Gastroesophageal sphincter (tissue), 4 donors: ENCODE measurements at places on chromosomes 2 and 18. TPM values are rescaled to one million over a fixed set of nuclear protein-coding genes. Genes with fewer than 3 reads are reported as not detected.

GRCh38 chr2:58594175-58594574, 353.1 kb upstream of the FANCL start:
- no peak overlapping the region for H3K27ac ChIP-seq
- no peaks in the 10 kb centered on the region for H3K4me1 ChIP-seq
- no peak for ATAC-seq
- H3K27me3 ChIP-seq = no peaks in the 10 kb centered on the region
- H3K36me3 ChIP-seq = no peaks in the 10 kb centered on the region
- H3K4me3 ChIP-seq = no peak overlapping the region

DNA sequence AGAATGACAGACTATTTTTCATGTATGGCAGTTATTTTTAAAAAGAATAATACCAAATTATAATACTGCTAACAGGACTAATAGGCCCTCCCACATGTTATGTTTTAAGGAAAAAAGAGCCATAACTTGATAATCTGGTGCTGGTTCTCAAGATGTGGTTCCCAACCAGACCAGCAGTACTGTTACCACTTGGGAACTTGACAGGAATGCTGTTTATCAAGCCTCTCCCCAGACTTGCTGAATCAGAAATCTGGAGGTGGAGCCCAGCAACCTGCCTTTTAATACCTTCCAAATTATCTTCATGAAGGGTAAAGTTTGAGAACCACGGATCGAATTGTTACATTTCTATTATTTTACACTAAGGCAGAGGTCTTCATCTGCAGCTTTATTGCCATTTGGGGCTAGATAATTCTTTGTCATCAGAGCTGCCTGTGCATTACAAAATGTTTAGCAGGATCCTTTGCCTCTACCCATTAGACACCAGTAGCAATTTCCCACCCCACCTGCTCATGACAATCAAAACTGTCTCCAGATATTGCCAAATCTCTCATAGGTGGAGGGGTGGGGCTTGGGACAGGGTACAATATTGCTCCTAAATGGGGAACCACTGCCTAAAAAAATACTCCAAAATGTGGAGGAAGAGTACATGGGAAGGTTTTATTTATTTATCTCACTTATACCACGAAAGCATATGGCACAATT, 629.6 kb downstream of the ARHGAP15 start:
- no peak overlapping the region for H3K4me3 ChIP-seq
- no peak for ATAC-seq
- H3K4me1 ChIP-seq = peaks cover 15% of the 10 kb centered on the region
- no peaks in the 10 kb centered on the region for H3K36me3 ChIP-seq
- H3K27ac ChIP-seq = no peak overlapping the region
- H3K27me3 ChIP-seq = no peaks in the 10 kb centered on the region

GRCh38 chr18:7049951-7050350, 67.6 kb downstream of the LAMA1 start:
- H3K4me1 ChIP-seq = no peaks in the 10 kb centered on the region
- no peaks in the 10 kb centered on the region for H3K27me3 ChIP-seq
- no peak for ATAC-seq
- H3K4me3 ChIP-seq = no peak overlapping the region
- no peak overlapping the region for H3K27ac ChIP-seq

DNA sequence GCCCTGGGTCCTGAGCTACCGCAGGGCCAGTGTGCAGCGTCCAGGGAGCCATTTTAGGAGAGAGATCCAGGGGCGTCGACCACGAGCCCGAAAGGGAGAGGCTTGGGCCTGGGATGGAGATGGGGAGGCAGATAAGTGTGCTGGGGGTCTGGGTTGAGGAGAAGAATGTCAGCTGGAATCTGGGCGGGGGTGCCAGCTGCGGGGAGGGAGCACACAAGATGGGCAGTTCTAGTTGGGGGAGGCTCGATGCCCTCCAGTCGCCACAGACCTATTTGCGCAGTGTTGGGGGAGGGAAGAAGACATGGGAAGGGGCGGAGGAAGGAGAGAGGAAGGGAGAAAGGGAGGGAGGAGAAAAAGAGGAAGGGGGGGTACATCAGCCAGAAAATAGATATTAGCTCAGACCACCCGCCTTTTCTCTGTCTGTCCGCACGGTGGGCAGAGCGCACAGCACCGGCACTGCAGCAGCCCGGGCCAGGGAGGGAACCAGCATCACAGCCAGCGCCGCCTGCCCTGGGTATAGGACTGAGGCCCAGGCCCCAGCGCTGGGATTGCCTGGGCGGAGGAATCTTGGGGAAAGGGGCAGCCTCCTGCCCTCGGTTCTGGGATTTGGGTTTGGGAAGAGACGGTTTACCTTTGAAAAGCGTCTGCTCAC, 1.9 kb upstream of the HOXD11 start:
- no peak for ATAC-seq
- no peaks in the 10 kb centered on the region for H3K36me3 ChIP-seq
- peaks cover 59% of the 10 kb centered on the region for H3K4me1 ChIP-seq
- H3K27ac ChIP-seq = no peak overlapping the region

Gene KCNE4
- 17.4 TPM for total RNA-seq

Gene SP9
- not detected for total RNA-seq

Gene SLC30A3
- not detected for total RNA-seq
